ENCODE measurements at places on chromosomes 3 and 15.

DNA sequence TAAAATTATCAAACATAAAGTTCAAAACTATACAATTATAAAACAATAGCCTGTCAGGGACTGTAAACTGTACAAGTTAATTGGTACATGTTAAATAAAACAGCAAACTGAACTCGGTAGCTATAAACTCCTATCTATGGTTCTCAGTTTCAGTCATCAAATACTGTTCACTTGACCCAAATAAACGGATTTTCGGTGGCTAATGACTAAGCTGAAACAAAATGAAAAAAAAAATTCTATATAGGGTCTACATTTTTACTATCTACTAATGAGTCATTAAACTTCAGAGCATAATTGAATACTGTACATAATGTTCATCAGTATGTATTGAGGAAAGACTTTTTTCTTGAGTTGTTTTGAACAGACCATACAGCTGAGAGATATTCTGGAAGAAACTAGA, 6.6 kb downstream of the PROK2 start:
- no peak for DNase-seq

DNA sequence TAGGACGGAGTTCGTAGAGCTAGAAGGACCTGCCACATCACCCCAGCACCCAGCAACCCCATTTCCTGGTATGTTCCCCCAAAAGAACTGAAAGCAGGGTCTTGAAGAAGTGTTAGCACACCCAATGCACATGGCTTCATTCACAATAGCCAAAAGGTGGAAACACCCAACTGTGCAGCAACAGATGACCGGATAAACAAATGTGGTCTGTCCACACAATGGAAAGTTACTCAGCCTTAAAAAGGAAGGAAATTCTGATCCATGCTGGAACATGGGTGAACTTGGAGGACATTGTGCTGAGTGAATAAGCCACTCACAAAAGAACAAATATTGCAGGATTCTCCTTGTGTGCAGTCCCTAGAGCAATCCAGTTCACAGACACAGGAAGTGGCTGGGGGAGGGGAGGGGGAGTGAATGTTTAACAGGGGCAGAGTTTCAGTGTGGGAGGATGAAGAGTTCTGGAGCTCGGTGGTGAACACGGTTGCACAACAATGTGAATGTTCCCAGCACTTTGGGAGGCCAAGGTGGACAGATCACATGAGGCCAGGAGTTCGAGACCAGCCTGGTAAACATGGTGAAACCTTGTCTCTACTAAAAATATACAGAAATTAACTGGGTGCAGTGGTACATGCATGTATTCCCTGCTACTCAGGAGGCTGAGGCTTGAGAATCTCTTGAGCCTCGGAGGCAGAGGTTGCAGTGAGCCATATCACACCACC, 157.5 kb downstream of the NUP210 start:
- DNase-seq = no peak

DNA sequence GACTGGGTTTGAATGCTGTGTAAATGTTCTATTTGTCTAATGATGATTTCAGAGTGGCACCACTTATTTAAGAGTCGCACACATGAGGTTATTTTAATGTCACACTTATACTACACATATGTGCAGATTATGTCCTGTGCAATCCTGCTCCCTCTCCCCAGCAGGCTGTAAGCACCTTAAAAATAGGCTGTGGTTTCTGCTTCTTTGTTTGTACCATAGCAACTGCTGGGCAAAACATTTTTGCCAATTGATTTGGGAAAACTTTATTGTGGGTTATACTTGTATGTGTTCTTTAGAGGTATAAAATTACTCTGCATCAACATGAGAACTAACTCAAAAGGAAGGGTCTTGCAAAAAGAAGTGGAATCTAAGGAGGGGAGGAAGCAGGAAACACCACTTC, 318.5 kb downstream of the NTRK3 start:
- no peak for DNase-seq

- no peak for DNase-seq
These were observed 51.6 kb upstream of the ARL6 start for GRCh38 chr3:97712919-97713318.

- no peak for DNase-seq
These were observed 41.5 kb downstream of the SAXO2 start for GRCh38 chr15:82303956-82304777.

DNA sequence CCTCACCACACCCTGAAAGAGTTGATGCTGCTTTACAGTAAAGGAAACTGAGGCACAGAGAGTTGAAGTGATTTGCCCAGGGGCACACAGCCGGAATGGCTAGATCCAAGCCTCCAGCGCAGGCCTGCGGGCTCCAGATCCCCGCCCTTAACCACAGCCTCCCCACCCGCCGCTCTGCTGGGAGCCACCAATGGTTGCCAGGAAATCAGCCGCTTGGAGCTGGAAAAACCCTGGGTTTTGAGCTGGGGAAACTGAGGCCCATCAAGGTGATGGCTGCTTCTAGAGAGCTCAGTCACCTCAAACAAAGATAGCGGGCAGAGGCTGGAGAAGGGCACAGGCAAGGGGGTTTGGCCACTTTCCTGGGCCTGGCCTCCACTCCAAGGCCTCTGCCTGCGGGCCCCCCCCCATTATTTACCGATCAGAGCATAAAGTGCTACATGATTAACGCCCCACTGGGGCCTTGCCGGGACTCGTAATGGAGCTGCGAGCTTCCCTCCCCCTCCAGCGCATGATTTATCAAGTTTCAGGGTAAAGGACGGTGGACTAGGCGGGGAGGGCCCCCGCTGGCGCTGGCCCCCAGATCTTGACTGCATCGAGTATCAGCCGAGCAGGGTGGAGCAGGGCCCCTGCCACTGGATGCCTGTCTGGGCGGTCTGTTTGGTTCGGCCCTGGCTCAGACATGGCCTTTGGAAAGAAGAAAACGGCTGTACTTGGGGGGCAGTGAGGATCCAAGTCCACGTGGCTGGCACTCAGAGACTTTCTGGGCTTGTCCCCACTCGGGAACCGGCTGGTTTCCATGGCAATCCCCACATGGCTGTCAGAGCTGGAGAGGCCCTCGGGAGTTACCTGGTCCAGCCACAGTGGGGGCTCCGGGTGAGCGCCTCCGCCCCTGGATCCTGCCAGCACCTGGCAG, 9.1 kb downstream of the PLXND1 start:
- DNase-seq = no peak

GRCh38 chr15:70111203-70112073, 13.7 kb upstream of the TLE3 start:
- DNase-seq = peak; percentile 39

GRCh38 chr15:55222588-55222987, 25.8 kb upstream of the RSL24D1 start:
- DNase-seq = no peak

- no peak for DNase-seq
These were observed 854 bp upstream of the COL8A1 start for GRCh38 chr3:99637368-99638111.

DNA sequence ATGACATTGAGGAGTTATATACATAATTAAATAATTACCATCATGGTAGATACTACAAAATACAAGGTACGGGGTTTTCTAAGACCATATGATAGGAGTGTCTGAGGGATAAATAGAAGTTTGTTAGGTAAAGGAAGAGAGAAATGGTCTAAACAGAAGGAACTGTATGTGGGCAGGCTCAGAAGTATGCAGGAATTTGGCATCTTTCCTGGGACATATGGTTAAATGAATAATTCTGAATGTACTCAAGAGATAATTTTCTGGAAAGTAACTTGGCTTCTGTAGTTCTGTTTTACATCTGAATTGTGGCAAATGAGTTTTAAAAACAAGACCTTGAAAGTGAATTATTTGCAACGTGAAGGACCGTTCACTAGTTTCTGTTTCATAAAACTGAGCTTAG, 17.5 kb downstream of the LMCD1 start:
- no peak for DNase-seq

DNA sequence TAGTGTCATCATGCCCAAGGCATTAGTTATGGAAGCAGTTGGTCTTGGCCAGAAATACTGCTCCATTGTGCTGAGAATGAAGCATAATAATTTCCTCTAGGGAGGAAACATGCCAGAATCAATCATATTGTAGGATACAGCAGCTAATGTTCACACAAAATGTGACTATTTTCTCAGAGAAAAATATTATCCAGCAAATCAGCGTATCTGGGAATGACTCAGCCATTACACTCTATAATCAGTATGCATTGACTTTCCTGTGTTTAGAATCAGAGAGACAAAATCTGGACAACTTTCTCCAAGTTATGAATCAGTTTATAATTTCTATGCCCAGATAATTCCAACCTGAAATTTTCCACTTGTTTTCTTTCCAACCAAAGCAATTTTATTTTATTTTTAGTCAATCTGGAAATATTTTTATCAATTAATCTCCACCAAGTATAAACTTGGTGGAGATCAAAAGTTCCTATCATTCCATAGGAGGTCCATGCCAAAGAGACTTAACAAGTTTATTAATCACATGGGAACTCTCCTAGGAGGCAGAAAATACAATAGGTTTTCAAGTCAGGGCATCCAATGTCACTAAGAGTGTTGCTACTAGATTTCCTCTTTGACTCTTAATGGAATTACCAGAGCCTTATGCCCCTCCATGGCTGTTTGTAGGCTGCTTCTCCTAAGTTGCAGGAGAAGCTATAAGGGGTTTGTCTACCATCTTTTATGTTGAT, 36.4 kb downstream of the SUCNR1 start:
- no peak for DNase-seq

GRCh38 chr3:81492040-81492439, 269.4 kb downstream of the GBE1 start:
- DNase-seq = no peak

GRCh38 chr3:69014022-69014580, 617 bp upstream of the EOGT start:
- no peak for DNase-seq

GRCh38 chr3:103918336-103918735, 1448.4 kb upstream of the ALCAM start:
- DNase-seq = peak; percentile 97

- no peak for DNase-seq
These were observed 17.5 kb upstream of the SKOR1 start for GRCh38 chr15:67807836-67808235.

- no peak for DNase-seq
These were observed 454.1 kb upstream of the BCHE start for GRCh38 chr3:166291186-166291955.

DNA sequence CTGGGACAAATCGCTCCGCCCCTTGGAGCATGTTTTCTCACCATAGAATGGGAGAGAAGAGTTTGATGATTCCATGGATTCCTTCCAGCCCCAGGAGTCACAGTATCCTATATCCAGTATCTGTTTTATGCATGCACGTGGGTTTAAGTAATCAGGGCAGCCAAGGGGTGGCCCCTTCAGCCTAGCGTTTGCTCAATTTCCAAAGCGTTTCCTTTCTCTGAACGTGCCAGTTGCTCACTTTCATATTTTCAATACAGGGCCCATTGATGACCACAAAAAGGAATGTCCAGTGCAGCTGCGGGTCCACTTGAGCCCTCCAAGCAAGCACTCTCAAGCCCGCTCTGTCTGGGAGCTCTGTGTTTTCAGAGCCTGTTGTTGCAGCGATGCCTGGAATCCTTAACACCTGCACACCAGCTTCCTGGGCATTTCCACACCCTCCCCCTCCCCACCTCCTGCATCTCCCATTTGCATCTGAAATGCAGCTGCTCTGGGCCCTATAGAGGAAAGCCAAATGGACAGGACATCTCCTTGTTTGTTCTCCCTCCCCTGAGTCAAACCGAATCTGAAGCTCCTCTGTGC, 164.3 kb upstream of the LPP start:
- no peak for DNase-seq

DNA sequence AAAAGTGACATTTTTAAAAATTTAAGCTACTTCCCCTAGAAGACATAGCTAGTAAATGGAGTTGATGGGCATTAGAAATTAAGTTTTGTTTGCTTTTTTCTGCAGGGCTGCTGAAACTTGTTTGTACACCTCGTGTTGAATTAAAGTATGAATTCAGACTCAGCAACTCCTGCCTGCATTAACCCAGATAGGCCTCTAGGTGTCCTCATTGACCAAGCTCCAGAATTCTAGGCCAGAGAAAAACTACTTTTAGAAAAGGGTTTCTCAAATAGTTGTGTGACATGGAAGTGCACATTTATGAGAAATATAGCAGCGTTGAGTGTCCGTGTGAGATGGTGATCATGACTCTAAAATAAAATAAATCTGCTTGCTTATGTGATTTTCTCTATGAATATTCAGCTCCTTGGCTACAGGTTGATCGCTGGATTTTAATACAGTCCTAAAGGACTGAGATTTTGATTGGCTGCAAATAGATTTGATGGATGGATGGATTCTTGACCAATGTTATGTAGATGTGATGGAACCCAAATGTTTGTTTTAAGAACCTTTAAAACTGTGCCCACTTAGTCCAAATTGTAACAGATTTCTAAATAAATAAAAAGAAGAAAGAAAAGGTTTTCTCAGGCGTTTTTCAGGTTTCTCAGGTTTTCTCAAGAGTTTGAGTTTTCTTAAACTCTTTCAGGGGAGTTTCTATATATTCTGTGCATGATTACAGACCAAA, 39.4 kb upstream of the LMOD3 start:
- DNase-seq = no peak

- DNase-seq = no peak
These were observed 21.2 kb downstream of the CDCP1 start for GRCh38 chr3:45124956-45125355.

DNA sequence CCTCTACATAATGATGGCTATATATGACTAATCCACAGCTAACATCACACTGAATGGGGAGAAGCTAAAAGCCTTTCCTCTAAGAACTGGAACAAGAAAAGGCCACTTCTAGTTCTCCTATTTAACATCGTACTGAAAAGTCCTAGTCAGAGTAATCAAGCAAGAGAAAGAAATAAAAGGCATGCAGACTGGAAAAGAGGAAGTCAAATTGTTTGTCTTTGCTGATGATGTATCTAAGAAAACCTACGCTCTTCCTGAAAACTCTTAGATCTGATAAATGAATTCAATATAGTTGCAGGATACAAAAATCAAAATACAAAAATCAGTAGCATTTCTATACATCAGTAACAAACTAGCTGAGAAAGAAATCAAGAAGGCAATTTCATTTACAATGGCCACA, 116.9 kb downstream of the TP63 start:
- no peak for DNase-seq

- DNase-seq = no peak
These were observed 75.4 kb upstream of the HACD2 start for GRCh38 chr3:123660141-123660675.

DNA sequence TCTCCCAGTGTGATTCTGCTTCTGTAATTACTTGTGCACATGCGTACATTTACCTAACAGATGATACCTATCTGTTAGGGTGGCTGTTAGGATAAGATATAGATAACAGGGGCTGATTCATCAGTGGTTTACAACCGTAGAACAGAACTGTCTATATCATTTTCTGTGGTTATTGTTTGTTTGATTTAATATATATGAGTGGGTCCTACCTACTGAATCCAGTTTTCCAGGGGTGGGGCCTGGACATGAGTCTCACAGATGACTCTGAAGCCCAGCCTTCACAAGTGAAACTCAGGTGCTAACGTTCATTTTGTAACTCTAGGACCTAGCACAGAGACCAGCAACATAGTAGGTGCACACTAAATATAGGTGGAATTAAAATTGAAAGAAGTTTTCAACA, 10.4 kb upstream of the ACAP2 start:
- no peak for DNase-seq

DNA sequence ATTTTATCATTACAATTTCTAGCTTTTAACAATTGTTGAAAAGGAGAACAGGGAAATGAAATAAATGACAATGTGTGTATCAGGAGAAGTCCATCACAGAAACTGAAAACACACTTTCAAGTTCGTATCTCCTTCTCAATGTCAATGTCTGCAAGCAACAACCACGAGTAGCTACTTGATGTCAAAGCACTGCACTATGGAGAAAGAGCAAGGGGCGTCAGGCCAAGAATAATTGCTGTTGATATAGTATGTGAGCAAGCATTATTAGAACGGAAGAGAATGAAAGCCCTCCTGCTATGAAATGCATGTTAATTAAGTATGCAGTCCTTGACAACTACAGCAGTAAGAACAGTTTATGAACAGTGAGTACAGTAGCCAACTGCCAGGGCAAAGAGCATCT, 1250.1 kb downstream of the ZPLD1 start:
- peak; percentile 59 for DNase-seq

Measured in NCI-H1436 treated with DMSO at 0.1 percent for 48 hours (cell line).